ENCODE measurements at places on chromosomes 7 and 10.

- no peak for DNase-seq
Measured at GRCh38 chr10:125661431-125661940, 21.5 kb downstream of the TEX36 start.

- DNase-seq: no peak
Measured at GRCh38 chr10:116831790-116832189, 17.5 kb upstream of the ENO4 start.

DNA sequence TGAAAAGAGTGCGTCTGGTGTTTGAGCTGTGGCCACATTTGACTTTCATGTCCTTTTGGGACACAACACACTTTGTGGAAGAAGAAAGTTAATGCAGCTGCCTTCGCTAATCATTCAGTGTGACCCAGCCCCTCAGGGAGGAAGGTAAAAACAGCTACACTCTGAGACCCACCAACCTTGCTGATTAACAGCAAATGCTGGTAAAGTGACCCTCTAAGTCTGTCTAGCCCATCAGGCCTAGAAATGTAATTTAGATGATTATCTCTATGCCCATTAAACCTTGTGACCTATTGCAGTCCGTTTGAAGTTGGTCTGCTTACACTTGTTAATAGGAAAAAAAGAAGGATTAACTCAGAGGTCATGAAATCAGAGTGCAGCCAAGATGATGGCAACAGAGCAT, 161.9 kb upstream of the WNT16 start:
- no peak for DNase-seq

GRCh38 chr7:106126170-106126938, 14.2 kb upstream of the SYPL1 start:
- no peak for DNase-seq

DNA sequence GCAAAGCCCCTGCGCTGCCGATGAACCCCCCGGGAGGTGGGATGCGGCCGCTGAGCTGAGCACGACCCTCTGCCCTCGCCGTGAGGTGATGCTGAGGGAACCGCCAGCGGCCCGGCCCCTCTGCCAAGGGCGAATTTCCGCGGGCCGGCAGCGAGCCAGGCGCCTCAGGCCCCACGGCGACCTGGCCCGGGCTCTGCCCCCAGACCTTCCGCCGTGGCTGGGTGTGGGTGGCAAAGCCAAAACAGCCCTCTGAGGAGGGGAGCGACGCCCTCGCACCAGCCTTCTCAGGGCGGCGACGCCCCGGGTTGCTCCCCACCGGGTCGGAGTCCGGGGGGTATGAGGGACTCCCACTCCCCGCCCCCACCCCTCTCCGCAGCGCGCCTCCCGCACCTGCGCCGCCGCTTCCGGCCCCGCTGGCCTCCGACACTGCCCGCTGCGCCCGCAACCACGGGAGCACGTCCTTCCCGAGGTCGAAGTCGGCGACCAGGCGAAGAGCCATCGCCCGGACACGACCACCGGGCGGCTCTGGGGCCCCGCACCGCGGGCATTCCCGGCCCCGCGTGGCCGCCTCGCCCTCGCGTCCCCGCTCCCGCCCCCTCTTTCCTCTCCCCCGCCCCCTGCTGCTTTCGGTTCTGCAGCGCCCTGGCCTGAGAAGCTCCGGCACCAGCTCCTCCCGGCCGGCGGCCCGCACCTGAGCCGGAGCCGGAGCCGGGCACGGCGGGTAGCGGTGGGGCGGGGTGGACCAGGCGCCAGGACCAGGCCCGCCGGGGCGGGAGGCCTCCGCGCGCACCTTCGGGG, at the start of gene GSAP:
Gene GSAP, minus strand, starts transcription at position 527 of the 798 bp plus-strand sequence. Its CDS starts 28 bp downstream, at position 499.
- DNase-seq: peak; percentile 74

DNA sequence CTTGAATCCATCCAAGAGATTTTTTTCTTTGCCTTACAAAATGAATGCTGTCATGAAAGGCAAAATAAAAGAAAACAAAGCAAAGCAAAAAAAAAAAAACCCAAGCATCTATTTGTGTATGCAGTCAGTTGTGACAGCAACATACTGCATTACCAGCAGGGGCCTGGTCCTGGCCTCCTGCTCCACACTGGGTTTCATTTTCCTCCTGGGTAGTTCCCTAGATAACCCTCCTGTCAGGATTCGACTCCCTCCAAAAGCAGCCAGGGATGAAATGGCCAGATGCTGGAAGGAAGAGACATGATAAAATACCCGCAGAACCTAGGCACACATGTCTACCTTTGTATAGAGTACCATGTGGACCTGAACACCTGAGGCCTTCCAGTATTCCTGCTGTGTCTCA, 148.6 kb downstream of the NRCAM start:
- DNase-seq: no peak

- peak; percentile 61 for DNase-seq
Measured at GRCh38 chr10:76547352-76547972, 1090.1 kb downstream of the KCNMA1 start.

- DNase-seq: no peak
Measured at GRCh38 chr7:115951547-115951946, 79.0 kb downstream of the TFEC start.

- DNase-seq: no peak
Measured at GRCh38 chr10:124002391-124003069, 90.9 kb downstream of the CHST15 start.

DNA sequence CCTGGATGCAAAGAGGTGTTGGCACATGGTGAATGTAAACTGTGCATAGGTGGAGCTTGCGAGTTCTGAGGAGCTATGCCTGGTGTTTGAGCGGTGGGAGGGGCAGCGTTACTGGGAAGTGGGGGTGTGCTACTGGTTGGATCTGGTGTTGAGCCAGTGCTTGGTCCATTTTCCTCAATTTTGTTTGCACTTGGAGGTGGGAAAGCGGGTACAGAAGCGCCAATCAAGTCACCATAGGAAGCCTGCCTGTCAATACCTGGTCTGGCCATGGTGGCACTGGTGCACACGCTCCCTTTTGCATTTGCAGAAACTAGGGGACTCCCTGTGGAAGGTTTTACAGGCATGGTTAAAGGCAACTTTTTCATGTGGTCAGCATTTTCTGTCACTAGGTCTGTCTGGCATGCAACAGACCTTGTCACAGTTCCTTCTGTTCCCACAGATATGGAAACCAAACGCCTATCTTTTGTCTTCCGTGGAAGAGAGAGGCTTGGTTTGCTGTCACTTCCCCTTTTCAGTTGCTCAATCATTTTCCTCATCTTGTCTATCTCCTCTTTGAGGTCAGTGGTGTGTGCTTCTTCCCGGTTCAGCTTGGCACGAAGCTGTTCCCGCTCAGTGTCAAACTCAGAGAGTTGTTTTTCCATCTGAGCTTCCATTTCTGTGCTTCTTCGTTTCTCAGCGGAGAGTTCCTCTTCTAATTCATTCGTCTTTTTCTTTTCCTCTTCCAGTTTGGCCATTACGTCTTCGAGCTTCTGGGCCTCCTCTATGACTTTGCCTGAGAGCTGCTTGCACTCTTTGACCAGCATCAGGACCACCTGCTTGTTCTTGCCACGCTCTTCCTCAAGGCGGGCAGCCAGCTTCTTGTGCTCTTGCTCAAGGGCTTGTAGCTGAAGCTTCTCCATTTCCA, 81.1 kb downstream of the CTTNBP2 start:
- no peak for DNase-seq

DNA sequence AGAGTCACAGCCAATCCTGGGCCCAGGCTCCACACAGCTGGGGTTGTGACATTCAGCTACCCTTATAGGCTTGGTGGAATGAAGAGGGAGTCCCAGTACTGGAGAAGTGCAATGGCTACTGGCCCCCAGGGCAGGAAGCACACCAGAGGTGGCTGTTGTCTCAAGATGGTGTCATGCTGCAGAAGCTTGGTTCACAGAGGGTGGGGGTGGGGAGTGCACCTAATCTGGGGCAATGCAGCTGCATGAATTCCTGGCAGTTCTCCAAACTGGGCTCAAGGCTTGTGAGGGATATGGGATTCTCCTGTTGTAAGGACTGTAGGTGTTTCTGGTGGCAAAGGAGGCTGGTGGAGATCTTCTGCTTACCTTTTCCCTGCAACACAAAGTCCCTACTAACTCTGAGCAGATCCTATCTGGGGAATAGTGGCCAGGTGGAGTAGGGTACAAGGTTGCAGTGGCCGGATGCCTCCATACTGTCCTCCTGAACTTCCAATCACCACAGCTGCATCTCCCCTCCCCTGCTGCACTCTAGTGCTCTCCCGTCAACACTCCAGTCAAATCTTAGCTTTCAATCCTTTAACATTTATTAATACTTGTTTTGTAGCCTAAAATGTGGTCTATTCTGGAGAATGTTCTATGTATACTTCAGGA, 27.4 kb upstream of the PLA2G12B start:
- no peak for DNase-seq

GRCh38 chr7:14400271-14400670, 410.8 kb upstream of the ETV1 start:
- no peak for DNase-seq

DNA sequence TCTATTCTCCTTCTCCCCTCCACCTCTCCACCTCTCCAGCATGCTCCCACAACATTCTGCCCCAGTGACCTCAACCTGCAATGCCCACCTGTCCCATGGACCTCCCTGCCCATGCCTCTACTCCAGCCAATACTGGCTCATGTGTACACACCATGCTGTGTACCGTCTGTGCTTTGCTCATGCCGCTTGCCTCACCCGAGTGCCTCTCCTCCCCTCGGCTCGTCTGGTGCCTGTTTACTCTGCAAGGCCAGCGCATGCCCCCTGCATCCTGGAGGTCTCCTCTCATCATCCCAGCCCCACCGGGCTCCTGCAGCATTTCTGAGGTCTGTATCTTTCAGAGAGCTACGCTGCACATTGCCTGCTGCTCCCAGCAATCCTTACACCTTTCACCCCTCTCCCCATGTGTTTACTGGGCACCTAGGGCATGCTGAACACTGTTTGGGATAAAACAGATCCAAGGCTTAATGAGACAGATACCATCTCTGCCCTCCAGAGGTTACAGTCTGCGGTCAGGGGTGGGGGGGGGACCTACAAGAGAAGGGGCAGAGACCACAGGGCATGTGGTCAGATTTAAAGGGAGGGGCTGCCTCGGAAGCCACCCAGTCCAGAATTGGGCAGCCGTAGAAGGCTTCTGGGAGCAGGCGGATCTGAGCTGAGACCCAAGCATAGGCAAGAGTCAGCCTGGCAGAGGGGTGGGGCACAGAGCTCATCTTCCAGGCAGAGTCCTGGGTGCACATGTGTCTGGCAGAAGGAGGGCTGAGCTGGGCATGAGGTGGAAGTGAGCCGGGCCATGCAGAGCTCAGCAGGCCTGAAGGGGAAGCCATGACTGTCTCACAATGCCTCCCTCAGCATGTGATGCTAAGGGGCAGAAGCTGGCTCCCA, 29.6 kb upstream of the PSAP start:
- no peak for DNase-seq

- DNase-seq: no peak
Measured at GRCh38 chr7:44232396-44232795, 31.6 kb downstream of the YKT6 start.

DNA sequence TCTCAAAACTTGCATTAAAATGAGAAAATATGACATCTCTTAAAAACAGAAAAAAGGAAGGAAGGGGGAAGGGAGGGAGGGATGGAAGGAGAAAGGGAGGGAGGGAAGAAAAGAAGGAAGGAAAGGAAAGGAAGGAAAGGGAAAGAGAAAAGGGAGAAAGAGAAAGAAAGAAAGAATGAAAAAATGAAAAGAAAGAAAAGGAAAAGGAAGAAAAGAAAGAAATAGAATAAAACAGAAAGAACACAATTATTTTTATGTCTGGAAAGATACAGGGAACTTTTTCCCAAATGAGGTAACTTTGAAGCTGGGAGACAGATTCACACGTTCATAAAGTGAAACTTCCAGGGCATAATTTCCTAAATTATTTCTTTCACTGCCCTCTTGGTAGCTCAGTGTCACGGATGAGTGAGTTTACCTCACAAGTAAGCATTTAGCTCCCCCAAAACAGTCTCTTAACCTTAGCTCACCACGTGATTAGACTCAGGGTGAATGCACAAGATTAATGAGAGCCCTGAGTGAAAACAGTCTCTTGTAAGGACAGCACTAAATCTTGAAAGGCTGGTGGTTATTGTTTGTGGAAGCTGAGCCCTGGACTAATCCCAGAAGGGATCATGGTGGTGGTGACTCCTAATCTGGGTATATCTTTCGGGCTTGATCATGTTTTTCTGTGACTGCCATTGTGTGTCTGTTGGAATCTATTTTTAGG, 74.1 kb upstream of the HDAC9 start:
- DNase-seq: peak; percentile 59

- DNase-seq: no peak
Measured at GRCh38 chr7:105853931-105854419, 22.4 kb downstream of the ATXN7L1 start.

GRCh38 chr10:86872757-86873156, 84.7 kb downstream of the MMRN2 start:
- no peak for DNase-seq

GRCh38 chr7:74141705-74142104, 32.5 kb upstream of the EIF4H start:
- no peak for DNase-seq

DNA sequence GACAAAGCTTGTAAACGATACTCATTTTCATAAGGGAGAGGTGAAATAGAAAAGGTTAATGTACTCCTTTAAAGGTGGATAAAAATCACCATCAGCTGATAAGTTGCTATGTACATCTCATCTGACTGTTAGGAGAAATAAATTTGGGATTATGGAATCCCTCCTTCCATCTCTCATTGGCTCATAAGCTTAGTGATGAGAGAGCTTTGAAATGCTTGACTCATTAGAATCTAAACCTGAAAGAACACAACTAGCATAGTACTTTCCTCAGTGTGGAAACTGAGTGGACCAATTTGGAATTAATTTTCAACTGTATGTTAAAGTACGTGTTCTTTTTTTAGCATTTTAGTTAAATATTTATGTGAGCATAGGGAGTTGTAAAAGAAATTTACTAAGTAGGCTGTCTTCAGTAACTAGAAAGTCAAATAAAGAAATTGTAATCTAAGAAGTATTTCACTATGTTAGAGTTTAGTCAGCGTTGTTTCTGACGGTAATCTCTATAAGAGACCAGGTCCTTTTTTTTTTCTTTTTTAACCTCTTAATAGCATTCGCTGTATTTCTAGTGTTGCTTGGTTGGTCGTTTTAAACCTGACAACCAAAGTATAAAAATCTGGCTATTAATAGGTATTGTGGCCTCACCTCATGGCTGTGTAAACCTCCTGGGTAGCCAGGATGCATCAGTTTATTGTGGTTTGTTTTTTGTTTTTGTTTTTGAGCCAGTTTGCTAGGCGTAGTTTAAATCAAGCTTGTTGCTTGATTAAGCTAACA, 34.4 kb downstream of the FHIP2A start:
- no peak for DNase-seq

GRCh38 chr10:74255214-74255613, 104.2 kb downstream of the ADK start:
- no peak for DNase-seq

Measured in Caki2 (cell line).